ENCODE measurements at places on chromosomes 4 and X.

GRCh38 chr4:183599284-183599683 is 59.7 kb downstream of the RWDD4 start:
- DNase-seq: no peak

DNA sequence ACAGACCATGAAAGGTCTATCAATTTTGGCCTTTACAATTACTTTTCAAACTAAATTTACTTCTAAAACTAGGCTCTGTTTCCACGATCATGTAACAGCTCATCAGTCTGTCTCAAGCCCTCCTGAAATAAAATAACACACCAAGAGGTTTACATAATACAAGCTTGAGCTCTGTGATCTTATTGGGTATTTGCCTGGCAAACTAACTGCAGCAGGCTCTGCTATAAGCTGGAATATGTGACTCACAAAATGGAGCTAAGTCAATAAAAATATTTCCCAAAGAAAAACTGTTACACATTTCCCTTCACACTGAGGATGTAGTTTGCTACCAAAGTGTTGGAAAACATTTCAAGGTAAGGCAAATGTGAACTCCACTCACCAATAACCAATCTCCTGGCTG is 94.7 kb upstream of the GPM6B start:
- no peak for DNase-seq

GRCh38 chrX:118974908-118975671 is 672 bp downstream of the LONRF3 start:
- DNase-seq: no peak

- DNase-seq: no peak
These were observed 64.4 kb downstream of the CHRNA9 start for GRCh38 chr4:40399578-40399977.

- peak; percentile 68 for DNase-seq
These were observed 1.3 kb downstream of the SULT1E1 start for GRCh38 chr4:69858690-69859089.

DNA sequence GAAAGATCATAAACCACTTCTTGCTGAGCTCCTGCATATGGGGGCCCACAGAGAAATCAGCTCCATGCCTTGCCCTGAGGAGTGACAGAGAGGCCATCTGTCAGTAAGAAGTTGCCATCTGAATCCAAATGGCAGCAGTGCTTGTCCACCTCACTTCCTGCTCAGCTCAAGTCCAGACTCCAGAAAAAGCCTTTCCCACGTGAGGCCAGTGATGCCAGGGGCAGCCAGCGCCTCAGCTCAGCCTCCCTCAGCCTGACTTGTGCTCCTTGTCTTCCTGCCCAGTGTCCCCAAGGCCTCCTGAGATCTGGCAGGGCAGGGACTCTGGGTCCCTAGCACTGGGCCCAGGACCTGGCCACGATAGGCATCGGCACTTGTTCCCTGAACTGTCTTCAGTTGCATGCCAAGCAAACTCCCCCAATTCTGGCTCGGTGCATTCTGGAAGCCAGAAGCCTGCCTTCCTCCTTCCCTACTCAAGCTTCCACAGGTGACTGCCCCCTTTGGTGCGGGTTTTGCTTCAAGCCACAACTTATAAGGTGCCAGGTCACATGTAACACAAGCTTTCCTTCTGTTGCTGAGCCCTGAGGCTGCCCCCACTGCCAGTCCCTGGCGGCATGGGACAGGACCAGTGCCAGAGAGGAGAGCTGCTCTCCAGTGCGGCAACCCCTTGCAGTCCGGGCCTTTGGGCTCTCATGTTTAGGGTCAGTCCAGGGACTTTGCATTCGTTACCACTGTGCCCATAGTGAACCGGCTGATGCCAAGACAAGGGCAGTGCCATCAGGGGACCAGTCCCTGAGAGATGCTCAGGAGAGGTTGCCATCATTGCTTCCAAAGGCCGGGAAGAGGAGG is 2.2 kb downstream of the ZNF185 start:
- DNase-seq: no peak

DNA sequence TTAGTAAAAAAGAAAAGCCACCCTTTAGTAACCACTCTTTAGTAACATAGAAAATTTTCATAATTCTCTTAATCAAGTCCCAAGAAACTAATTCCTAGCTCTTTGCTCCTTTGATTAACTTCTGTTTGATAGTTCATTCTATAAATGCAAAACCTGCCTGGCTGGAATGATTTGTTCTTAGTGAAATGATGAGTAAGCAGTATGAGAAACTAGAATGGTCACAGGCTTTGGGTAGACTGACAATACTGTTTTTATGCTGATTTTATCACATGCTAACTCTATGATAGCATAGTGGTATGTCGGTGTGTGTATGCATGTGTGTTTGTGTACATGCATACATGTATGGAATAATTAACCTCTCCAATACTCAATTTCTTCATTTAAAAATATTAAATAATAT is 81.2 kb downstream of the SYTL5 start:
- no peak for DNase-seq

DNA sequence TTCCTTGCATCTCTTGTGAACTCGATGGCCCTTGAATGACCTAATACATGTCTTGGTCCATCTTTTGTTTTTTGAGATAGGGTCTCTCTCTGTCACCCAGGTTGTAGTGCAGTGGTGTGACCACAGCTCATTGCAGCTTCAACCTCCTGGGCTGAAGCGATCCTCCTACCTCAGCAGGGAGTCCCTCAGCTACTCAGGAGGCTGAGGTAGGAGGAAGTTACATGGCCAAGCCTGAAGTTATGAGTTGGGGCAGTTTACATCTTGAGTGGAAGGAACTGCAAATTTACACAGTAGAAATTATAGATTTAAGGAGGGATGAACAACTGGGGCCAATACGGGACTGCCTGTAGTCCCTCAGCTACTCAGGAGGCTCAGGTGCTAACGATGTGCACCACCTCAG is 97.2 kb upstream of the METTL14 start:
- no peak for DNase-seq

GRCh38 chr4:111689214-111689613 is 456.0 kb upstream of the FAM241A start:
- DNase-seq: no peak

DNA sequence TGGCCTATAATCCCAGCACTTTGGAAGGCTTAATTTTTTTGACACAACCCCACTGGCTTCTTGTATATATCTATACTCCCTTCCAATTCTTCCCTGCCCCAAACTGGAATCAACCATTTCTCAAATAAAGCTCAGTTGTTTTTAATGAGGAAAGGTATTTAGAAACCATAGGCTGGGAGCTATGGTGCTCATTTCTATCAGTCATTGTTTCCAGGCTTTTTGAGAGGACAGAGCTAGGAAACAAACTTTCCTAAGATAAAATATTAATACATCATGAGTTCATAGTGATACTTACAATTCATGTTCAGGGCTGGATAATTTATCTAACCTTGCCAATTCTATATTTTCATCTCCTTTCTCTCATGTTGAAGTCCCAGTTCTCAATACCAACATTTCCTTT is 50.3 kb downstream of the BCOR start:
- DNase-seq: no peak

DNA sequence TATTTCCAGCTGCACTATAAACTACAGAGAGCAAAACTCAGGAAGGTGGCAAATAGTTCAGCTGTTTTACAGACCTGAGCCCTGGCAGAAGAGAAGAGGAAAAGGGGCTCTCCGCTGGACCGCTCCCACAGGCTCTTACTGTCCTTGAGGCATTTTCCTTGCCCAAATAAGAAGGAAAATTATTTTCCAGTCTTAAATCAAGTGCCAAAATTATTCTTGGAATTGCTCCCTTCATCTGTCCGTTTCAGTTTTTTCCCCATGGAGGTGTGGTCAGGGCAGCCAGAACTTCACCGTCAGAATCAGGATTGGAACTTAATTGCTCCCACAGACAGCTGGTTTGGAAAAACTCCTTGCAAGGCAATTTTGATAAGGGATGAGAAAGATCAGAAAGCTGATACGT is 35.2 kb upstream of the SPINK2 start:
- DNase-seq: no peak

DNA sequence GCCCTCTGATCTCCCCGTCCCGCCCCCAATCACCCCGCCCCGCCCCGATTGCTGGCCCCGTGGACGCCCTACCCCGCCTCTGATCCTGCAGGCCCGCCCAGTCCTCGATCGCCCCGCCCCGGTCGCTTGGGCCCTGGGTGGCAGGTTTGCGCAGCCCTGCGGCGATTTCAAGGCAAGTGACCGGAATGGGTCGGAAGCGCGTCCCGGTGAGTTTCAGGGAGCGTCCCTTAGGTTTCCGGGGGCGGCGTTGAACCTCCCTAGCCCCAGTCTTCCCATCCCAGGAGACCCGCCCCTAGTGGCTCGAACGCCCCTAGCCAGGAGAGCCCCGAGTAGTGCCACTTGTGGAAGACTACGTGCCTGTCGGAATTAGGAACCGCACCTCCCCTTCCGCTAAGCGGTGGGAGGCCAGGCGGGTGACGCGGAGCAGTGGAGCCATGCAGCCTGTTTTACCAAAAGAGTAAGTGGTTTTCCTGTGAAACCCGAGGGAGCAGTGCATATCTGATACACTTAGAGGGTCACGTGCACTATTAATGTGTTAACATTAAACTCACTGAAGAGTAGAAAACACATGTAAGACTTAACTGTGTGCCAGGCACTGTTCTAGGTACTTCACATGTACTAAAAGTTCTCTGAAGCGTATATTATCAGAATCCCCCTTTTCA is 354 bp upstream of the TEC start:
- DNase-seq: peak; percentile 97

- DNase-seq: peak; percentile 83
These were observed 51.8 kb upstream of the CBLL2 start for GRCh38 chrX:22220941-22221340.

DNA sequence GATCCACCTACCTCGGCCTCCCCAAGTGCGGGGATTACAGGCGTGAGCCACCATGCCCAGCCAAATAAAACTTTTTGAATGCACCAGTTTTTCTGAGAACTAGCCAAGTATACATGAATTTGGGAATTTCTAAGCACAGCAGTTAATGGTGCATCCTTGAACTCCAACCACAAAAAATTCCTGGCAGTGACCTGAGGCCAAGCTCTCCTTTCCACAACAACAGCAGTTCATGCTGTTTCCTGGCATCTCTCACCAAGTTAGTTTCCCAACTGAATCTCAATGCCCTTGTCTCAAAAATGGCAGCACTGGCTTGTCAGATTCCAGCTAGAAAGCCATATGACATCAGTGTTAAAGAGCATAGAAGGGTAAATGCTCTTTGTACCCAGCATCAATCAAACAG is 15.9 kb upstream of the XKRX start:
- no peak for DNase-seq

DNA sequence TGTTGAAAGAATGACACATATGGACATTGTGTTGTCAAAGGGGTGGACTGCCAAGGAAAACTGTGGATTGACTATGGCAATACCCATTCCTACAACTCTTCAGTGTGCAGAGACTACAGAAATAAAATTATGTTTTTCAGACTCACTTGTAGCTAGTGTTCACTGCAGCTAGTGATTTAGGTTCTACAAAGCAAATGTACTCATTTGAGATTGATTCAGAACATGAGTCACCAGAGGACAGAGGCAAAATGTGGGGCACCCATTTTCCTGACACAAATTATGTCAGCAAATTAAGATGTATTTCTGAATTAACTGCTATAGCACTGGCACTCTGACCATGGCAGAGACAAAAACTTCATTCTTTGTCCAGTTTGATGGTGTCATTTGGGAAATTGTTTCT is 40.7 kb downstream of the SPCS3 start:
- DNase-seq: no peak

DNA sequence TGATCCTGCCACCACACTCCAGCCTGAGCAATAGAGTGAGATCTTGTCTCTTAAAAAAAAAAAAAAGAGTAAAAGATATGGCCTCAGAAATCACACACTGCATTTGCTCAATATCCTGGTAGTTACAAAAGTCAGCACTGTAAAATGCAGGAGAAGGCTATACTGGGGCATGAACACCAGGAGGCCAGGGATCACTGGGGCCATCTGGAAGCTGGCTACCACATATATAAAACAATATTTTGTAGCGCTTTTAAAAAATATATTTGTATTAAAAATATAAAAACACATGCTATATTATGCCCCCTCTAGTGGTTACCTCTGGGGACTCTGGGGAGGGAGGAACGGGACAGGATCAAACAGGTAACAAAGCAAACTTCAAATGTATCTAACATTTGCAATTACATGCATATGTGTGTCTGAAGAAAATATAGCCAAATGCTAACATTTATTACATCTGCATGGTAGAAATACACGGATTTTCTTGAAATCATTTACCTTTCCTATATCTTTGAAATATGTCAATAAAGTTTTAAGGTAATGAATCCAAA is 4.0 kb downstream of the C4orf46 start:
- DNase-seq: peak; percentile 48

- no peak for DNase-seq
These were observed 1037.1 kb downstream of the STPG2 start for GRCh38 chr4:97106161-97106560.

DNA sequence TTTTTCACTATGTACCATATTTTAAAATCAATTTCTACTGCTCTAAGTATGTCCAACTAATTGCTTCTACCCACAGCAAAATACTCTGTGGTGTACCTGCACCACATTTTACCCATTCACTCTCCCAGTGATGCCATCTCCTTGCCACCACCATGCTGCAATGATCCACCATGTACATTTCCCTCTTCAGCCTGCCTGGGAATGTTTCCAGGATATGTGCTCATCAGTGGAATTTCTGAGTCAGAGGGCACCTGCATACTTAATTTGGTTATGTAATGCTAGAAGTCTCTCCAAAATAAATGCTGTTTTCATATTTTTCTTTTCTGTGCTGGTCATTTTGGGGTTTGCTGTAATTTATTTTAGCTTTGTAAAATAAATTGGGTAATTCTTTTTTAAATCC is 33.2 kb upstream of the OCIAD2 start:
- peak; percentile 90 for DNase-seq

DNA sequence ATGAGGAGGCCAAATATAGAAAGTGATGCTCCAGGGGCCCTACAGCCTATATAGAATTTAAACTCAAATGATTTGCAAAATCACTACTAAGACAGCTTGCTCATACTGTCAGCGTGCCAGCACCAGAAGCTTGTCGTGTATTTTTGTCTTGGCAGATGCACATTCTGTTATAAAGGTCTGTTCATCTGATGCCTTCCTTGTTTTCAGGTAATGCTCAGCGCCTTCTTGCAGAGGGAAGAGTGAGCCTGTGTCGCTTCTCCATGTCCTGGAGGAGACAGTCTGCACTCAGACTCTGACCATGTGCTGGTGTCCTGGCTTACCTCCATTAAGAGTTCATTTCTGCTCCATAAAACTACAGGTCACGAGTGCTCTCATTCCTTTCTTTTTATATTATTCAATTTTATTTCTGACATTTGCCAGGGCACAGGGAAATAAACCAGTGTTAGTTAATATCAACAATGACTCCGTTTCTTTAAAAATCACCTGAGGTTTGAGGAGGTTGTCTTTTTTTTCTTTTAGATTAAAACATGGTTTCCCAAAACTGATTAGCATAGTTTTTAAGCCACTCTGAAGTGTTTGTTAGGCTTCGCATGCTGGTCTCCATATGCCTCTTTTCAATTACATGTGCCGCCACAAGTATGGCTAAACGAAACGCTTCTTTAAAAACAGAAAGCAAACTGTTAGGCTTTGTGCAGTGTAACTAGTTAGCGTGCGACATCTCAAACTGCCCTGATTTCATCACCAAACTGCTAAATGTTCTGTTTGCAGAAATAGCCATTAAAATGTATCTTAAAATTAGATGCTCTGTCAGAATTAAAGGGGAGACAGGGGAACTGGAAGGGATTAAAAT is 215.2 kb upstream of the GK2 start:
- DNase-seq: no peak
